ENCODE measurements at places on chromosomes 3 and 15. TPM values are rescaled to one million over a fixed set of nuclear protein-coding genes. Genes with fewer than 3 reads are reported as not detected.

The MST1 gene
- total RNA-seq: 23.7 TPM

The MUC4 gene
- not detected for total RNA-seq

The DNAH12 gene
- total RNA-seq: 1.1 TPM

The TAGLN3 gene
- not detected for total RNA-seq

The ZNF662 gene
- total RNA-seq: 15.5 TPM

The COL6A5 gene
- total RNA-seq: not detected

The CASR gene
- total RNA-seq: 0.39 TPM

The SENP8 gene
- 1.7 TPM for total RNA-seq

DNA sequence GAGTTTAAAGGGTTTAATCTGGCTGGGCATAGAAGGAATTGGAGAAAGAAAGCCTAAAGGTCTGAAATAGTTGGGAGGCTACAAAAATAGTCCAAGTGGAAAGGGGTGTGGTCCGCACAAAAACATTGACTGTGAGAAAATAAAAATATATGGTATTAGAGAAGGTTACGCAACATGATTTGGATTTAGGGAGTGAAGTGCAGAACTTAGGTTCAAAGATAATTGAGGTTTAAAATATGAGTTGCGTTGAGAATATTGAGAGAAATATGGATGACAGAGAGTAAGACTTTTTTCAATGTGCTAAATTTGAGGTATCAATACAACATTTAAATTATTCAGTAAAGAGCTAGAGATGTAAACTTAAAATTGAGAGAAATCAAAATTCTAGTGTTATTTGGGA, 15.4 kb upstream of the CMC1 start:
- H3K4me1 ChIP-seq: no peaks in the 10 kb centered on the region
- no peak overlapping the region for H3K4me3 ChIP-seq
- DNase-seq: no peak
- H3K27me3 ChIP-seq: no peaks in the 10 kb centered on the region
- no peak overlapping the region for H3K27ac ChIP-seq

- no peaks in the 10 kb centered on the region for H3K36me3 ChIP-seq
- no peak for DNase-seq
- no peak overlapping the region for H3K4me3 ChIP-seq
These were observed 60.1 kb upstream of the ZNF148 start for GRCh38 chr3:125435231-125435630.

GRCh38 chr3:14211621-14212020, 33.0 kb downstream of the LSM3 start:
- no peak for DNase-seq
- no peaks in the 10 kb centered on the region for H3K36me3 ChIP-seq
- peak overlapping the region; percentile 30 for H3K27ac ChIP-seq

- no peaks in the 10 kb centered on the region for H3K27me3 ChIP-seq
- H3K36me3 ChIP-seq: no peaks in the 10 kb centered on the region
- DNase-seq: no peak
- no peak overlapping the region for H3K4me3 ChIP-seq
These were observed 2.8 kb downstream of the NR2E3 start for GRCh38 chr15:71812966-71813722.

DNA sequence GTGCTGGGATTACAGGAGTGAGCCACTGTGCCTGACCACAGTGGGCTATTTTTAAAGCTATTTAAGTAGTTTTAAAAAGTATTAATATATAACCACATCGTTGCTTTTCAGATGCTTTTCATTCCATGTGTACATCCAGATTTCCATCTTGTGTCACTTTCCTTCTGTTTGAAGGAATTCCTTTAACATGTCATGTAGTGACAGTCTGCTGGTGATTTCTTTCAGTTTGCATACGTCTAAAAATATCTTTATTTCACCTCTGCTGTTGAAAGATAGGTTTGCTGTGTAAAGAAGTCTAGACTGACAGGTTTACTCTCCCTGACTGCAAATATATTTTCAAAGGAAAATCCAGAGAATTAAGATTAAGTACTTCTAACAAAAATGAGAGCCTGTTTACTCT, 12.2 kb downstream of the FAM240A start:
- peaks cover 18% of the 10 kb centered on the region for H3K4me1 ChIP-seq
- no peaks in the 10 kb centered on the region for H3K27me3 ChIP-seq
- no peak overlapping the region for H3K4me3 ChIP-seq
- no peak for DNase-seq
- no peak overlapping the region for H3K27ac ChIP-seq

GRCh38 chr3:152976239-152976638, 141.3 kb downstream of the P2RY1 start:
- no peaks in the 10 kb centered on the region for H3K36me3 ChIP-seq
- no peak for DNase-seq
- no peak overlapping the region for H3K27ac ChIP-seq
- H3K4me3 ChIP-seq: no peak overlapping the region

DNA sequence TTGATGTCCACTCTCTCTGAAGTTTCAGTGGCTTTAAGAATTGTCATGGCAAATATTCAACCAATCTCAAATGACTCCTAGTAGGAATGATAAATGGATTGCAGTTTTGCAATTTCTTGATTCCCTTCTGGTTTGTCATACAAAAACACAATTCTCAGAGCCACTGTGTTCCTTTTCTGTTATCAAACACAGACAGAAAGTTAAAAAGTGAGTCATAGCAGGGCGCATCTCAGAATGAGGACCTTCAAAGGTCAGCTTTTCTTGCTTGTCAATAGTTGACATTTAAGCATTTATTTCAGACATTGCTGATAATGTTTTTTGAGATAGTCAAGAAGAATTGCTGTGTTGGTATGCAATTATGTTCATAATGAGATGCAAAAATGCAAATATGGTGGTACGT, 405.9 kb downstream of the NR2F2 start:
- no peaks in the 10 kb centered on the region for H3K36me3 ChIP-seq
- H3K4me1 ChIP-seq: no peaks in the 10 kb centered on the region
- no peak overlapping the region for H3K27ac ChIP-seq
- no peak overlapping the region for H3K4me3 ChIP-seq
- no peak for DNase-seq

DNA sequence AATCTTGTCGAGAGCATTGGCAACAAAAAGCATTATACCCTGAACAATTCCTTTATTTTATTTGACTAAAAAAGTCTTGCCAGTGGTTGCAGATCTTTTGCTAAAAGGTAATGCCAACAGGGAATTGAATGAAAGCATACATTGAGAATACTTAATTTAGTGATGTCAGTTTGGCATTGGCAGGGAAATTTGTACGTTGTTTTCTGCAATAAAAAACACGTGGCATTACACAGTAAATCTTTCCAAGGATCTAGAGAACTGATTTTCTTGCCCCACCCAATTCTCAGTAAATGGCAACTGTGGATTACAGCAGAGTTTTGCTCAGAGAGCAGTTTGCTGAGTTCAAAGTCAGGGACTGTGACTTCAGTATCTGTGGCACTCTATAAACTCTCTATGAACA, 38.3 kb upstream of the IGSF10 start:
- peaks cover 6% of the 10 kb centered on the region for H3K4me1 ChIP-seq
- H3K36me3 ChIP-seq: no peaks in the 10 kb centered on the region
- H3K27me3 ChIP-seq: no peaks in the 10 kb centered on the region
- no peak overlapping the region for H3K4me3 ChIP-seq
- DNase-seq: no peak

DNA sequence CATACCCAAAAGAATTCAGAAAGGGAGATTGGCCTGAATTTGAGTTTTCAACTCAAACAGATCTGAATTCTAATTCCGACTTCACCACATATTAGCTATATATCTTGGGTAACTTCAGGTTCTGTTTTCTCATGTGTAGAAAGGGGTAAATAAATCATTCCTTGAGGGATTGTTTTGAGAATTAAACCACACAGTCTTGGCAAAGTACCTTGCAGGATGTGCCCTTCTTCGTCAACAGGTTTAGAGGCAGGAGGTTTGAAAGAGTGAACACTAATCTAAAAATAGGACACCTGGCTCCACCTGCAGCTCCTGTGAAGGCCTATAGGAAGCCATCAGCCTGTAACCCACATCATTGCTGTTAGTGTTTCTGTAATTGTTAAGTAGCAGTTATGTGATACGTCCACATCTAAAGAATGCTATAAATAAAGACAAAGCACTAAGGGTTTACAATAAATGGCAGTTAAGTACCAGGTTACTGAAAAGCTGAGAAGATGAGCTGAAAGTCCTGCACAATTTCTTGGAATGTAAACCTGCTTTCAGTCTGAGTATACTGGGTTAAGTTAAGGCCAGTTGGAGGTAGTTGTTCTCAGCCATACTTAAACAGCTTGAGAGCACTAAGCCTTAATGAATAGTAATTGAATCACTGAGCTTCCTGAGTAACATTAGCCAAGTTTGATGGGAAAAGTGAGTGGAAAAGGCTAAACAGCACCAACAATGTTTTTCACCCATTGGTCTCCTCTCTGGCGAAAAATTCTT, 6.0 kb downstream of the CCDC80 start:
- H3K4me1 ChIP-seq: peaks cover 17% of the 10 kb centered on the region
- no peak overlapping the region for H3K4me3 ChIP-seq
- no peaks in the 10 kb centered on the region for H3K27me3 ChIP-seq
- no peak for DNase-seq
- peak overlapping the region; percentile 13 for H3K27ac ChIP-seq

DNA sequence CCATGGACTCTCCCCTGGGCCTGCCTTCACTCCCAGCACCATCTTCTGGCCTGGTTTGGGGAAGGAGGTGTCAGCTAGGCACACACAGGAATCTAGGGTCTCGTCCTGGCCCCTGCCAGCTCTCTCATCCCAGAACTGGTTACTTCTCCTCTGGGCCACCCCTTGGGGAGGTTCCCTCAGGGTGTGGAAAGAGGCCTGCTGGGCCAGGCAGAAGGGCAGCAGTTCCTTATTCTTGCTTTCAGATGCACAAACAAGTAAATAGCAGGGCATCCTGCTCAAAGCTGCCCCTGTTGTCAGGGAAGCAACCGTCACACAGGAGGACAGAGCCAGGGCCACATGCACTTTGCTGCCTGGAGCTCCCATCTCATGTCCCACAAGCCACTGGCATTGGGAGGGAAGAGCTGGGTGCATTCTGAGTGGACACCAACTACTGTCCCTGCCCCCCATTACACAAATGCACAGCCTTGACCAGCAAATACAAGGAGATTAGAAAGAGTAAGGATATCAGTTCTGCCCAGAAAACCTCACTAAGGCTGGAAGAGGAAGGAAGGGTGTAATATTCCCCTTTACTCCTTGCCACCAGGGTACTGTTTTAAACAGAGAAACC, 108.8 kb upstream of the HACD2 start:
- no peaks in the 10 kb centered on the region for H3K27me3 ChIP-seq
- H3K36me3 ChIP-seq: no peaks in the 10 kb centered on the region

DNA sequence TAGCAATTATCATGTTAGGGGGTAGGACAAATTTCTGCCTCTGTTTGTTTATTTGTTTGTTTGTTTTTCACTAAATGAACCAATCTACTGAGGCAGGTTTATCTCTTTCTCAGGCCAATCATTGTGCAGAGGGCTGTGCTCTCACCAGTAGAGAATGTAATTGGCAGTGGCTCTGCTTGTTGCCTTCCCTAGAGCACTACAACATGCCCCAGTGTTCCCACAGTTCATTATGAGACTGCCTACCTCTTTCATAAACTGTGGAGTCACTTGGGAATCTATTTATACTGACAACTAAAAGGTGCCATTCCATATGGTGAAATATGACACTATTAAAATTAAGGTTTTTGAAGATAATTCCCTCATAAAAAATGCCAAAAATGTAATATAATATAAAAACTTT, 196.3 kb upstream of the ALCAM start:
- H3K4me1 ChIP-seq: no peaks in the 10 kb centered on the region
- no peak overlapping the region for H3K27ac ChIP-seq
- H3K36me3 ChIP-seq: no peaks in the 10 kb centered on the region
- no peak for DNase-seq

DNA sequence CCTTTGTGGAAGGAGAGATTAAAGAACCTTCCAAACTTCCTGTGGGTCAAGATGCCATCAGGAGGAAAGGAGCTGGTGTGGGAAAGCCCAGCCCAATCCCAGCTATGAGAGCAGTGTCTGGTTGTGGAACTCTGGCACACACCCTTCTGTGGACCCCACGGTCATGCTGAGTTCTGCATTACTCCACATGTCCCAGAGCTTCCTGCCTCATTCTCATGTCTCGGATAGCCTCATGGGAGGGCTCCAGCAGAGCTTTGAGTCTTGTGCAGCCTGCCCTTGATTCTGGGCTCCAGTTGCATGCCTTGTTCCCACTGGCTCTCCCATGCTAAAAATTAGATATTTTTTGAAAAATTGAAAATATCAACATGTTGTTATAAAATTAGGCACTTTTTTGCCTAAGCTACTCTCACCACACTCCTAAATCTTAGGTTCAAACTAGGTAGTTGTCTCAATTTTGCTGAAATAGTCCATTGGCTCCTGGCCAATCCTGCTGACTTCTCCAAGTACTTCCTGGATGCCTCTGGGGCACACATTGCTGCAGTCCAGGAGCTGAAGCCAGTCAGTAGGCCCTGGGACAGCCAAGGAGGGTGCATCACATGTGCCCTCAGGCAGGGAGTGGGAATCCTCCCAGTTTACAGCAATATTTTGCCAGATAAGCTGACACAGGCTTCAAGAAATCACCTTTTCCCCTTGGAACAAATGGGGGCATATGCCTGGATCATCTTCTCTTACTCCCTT, 144.3 kb downstream of the EEFSEC start:
- no peaks in the 10 kb centered on the region for H3K36me3 ChIP-seq
- H3K4me3 ChIP-seq: no peak overlapping the region
- no peak overlapping the region for H3K27ac ChIP-seq
- DNase-seq: no peak
- H3K4me1 ChIP-seq: no peaks in the 10 kb centered on the region
- H3K27me3 ChIP-seq: no peaks in the 10 kb centered on the region

DNA sequence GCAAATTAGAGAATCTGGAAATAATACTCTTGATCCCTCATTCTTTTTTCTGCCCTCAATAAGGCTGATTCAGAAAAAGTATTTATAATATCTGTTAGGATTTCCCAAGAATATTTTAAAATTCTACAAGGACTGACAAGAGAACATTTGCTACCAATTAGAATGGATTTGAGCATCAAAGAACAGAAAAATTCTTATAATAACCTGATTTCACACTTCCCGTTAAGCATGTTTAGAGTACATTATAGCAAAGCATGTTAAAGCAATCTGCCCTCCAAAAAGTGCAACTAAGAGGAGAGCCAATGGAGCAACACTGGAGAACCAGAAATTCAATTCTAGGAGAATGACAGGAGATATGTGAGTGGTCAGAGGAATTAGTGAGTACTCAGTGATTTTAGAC, 57.2 kb downstream of the THBS1 start:
- H3K27ac ChIP-seq: no peak overlapping the region
- no peak overlapping the region for H3K4me3 ChIP-seq
- no peaks in the 10 kb centered on the region for H3K27me3 ChIP-seq

GRCh38 chr15:65201918-65202317, 9.4 kb downstream of the CILP start:
- H3K27ac ChIP-seq: no peak overlapping the region
- no peaks in the 10 kb centered on the region for H3K27me3 ChIP-seq
- DNase-seq: no peak
- no peaks in the 10 kb centered on the region for H3K36me3 ChIP-seq

DNA sequence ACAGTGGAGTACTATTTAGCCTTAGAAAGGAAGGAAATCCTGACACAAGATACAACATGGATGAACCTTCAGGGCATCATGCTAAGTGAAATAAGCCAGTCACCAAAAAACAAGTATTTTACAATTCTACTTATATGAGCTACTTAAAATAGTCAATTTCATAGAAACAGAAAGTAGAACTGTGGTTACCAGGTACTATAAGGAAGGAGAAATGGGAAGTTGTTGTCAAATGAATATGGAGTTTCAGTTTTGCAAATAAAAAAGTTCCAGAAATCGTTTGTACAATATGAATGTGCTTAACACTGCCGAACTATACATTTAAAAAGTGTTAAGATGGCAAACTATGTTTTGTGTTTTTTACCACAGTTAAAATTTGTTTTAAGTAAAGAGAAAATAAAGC, 26.8 kb downstream of the TRANK1 start:
- no peaks in the 10 kb centered on the region for H3K27me3 ChIP-seq
- H3K4me1 ChIP-seq: no peaks in the 10 kb centered on the region
- no peak overlapping the region for H3K4me3 ChIP-seq

All from tibial nerve (tissue), 4 donors.